ENCODE measurements at places on chromosomes 5 and 9.

GRCh38 chr9:129757045-129757444 lies 4.2 kb upstream of the PTGES start:
- DNase-seq, result no peak

GRCh38 chr5:59923465-59923864 lies 29.9 kb upstream of the PDE4D start:
- DNase-seq, result no peak

GRCh38 chr5:139140591-139141071 lies 57.5 kb downstream of the SIL1 start:
- no peak for DNase-seq

- DNase-seq, result no peak
Measured at GRCh38 chr9:79709743-79710674, 138.2 kb downstream of the TLE4 start.

DNA sequence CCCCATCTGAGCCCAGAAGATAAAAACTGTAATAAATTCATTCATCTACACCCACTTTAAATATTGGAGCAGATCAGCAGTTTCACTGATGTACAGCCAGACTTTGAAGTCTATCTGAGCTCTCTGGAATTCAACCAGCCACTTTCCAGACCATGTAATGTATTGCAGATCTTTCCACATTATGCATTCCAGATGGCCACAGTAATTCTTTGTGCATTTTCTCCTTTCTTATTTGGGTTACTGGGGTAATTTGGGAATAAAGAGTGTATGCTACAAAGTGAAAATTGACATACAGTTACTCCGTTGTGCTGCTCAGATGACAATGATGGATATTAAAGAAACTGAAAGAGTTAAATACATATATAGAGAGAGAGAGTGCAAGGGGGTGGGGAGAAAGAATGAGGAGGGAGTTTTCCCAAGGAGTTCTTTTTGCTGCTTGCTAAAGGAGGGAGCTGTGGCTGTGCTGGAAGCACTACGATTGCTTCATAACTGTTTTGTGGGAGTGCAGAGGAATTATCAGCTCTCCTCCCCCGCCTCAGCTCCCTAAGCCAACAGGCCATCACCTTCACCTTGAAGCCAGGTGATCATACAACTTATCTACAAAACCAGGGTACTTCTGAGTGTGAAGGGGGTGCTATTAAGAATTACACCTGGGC lies 152.8 kb downstream of the GAS1 start:
- no peak for DNase-seq

GRCh38 chr5:24767086-24767485 lies 122.3 kb upstream of the CDH10 start:
- no peak for DNase-seq

GRCh38 chr5:115271295-115272050 lies 8.8 kb upstream of the PGGT1B start:
- no peak for DNase-seq

DNA sequence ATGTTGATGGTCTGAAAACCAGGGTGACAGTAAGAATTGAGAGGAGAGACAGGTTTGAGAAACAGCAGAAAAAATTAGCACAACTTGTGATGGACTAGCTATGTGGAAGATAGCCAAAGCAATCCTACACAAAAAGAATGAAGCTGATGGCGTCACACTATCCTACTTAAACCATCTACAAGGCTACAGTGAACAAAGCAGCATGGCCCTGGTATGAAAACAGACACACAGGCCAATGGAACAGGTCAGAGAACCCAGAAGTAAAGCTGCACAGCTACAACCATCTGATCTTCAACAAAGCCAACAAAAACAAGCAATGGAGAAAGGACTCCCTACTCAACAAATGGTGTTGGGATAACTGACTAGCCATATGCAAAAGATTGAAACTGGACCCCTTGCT lies 7.5 kb upstream of the UBE2R2 start:
- no peak for DNase-seq

GRCh38 chr5:14590949-14591348 lies 9.4 kb downstream of the OTULINL start:
- no peak for DNase-seq

- DNase-seq, result no peak
Measured at GRCh38 chr5:44909004-44909403, 100.3 kb downstream of the MRPS30 start.

DNA sequence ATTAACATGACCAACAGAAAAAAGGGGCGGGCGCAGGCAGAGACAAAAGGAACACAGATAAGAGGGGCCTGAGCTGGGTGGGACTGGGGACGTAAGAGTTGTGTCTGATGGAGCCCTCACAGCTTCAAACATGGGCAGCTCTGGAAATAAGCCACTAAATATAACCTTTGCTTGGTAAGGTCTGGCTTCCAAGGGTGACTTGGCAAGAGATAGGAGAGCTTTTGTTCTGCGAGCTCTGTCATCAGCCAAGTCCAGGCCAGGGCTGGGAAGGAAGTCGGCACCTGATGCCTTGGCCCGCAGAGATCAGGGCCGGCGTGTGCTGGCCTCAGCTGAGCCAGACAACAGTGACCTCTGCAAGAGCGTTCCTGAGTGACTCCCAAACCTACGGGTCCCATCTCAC lies 11.8 kb downstream of the TRUB2 start:
- no peak for DNase-seq

GRCh38 chr5:150015415-150015814 lies 14.9 kb downstream of the HMGXB3 start:
- DNase-seq, result no peak

GRCh38 chr5:135329066-135329912 lies 69.7 kb downstream of the MACROH2A1 start:
- no peak for DNase-seq

GRCh38 chr9:114007991-114008666 lies 70.0 kb downstream of the AMBP start:
- DNase-seq, result no peak

GRCh38 chr5:135655468-135655815 lies 76.7 kb upstream of the CXCL14 start:
- DNase-seq, result no peak

DNA sequence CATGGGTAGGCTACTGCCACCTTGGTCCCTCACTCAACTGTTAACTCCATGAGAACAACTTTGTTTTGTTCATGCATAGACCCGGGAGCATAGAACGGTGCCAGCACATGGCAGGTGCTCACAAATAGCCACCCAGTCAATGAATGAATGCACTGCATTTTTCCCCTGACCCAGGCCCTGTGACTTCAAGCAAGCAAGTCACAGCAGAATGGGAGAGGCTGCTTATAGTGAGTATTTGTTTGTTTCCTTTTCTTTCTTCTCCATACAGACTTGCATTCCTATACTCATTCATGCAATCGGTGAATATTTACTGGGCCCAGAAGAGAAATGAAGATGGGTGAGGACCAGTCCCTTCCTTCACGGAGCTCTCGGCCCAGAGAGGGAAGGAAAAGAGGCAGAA lies 62.0 kb downstream of the SHB start:
- DNase-seq, result no peak

DNA sequence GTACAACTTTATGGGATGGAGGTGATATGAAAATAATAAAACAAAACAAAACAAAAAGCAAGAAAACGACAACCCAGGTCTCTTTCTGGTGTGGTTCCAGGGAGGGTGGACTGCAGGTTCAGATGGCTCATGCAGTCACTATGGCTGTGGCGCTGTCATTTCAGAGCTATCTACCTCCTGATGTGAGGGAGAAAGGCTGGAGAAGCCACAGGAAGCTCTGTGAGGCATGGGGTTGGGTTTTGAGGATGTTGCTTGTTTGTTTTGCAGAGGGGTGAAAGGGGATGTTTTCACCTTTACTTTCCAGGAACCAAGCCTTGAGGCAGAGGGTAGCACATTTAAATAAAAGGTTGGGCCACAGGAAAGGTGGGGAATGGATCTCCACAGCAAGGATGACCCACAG lies 18.7 kb downstream of the NIPAL4 start:
- DNase-seq, result no peak

- no peak for DNase-seq
Measured at GRCh38 chr5:160242145-160242544, 12.8 kb downstream of the FABP6 start.

DNA sequence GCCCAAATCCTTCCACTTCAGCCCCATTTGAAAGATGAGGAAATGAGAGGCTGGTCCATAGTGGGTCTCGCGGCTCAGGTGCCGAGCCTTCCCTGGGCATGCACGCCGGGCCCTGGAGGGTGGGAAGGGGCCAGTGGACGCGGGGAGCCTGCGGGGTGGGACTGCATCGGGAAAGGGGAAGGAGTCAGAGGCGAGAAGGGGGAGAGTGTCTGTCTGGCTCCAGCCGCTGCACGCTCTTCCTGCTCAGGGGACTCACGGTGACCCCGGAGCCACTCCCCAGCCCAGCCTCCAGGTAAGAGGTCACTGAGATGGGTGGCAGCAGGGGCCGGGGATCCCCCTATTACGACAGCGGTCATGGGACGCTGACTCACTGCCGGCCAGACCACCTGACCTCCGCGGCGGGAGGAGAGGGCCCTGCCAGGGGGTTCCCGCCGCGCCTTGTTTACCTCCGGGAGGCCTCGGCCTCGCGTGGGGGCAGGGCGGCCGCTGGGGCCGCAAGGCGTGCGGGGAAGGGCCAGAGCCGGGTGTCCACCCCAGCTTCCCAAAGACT lies 1.9 kb upstream of the SQSTM1 start:
- DNase-seq, result peak; percentile 98

DNA sequence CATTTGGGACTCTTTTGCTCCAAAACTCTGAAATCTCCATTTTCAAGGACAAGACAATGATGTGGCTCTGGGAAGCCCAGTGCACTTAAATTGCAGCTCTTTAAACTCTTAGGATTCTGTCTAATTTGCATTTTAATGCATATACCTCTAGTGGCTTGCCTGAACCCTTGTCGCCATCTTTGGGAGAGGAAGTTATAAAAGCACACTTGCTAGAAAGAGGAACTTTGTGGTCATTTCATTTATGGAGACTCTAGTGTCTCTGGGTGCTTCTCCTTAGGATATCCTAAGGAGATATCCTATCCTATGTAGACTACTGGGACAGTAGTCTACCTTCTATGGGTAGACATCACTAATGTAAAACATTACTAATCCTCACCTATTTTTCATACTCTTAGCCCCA lies 77.3 kb upstream of the SLC1A3 start:
- no peak for DNase-seq

GRCh38 chr9:127779136-127779981 lies 893 bp upstream of the SH2D3C start:
- DNase-seq, result no peak

GRCh38 chr9:121055642-121056143 lies 5.6 kb upstream of the C5 start:
- no peak for DNase-seq

GRCh38 chr9:94869415-94869843 lies 142.9 kb downstream of the AOPEP start:
- peak; percentile 30 for DNase-seq

- DNase-seq, result no peak
Measured at GRCh38 chr5:13251623-13252376, 692.7 kb downstream of the DNAH5 start.

- DNase-seq, result no peak
Measured at GRCh38 chr9:93898502-93899426, 56.4 kb downstream of the BARX1 start.

DNA sequence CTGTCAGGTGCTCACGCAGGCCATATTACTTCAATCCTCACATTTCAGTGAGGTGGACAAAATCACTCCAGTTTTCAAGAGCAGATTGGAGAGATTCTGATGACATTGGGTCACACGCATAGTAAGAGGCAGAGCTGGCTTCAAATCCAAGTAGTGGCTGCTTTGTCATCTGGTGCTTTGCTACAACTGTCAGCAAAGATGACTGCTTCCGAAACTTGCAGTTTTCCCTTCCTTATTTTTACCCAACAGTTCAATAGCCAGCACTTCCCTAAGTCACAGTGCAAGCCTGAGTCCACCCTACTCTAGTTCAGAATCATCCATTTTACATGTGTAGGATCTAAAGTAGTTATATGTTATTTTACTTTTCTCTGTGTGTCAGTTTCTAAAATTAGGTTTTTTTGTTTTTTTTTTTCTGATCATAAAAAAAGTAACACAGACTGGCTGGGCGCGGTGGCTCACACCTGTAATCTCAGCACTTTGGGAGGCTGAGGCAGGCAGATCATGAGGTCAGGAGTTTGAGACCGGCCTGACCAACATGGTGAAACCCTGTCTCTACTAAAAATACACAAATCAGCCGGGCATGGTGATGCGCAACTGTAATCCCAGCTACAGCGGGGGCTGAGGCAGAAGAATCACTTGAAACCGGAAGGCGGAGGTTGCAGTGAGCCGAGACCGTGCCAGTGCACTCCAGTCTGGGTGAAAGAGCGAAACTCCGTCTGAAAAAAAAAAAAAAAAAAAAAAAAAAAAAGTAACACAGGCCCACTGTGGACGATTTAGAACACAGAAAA lies 49.6 kb downstream of the ANKDD1B start:
- no peak for DNase-seq

GRCh38 chr9:136110082-136111061 lies 8.3 kb downstream of the TMEM250 start:
- DNase-seq, result no peak

- no peak for DNase-seq
Measured at GRCh38 chr5:10046676-10047075, 203.0 kb downstream of the ATPSCKMT start.

DNA sequence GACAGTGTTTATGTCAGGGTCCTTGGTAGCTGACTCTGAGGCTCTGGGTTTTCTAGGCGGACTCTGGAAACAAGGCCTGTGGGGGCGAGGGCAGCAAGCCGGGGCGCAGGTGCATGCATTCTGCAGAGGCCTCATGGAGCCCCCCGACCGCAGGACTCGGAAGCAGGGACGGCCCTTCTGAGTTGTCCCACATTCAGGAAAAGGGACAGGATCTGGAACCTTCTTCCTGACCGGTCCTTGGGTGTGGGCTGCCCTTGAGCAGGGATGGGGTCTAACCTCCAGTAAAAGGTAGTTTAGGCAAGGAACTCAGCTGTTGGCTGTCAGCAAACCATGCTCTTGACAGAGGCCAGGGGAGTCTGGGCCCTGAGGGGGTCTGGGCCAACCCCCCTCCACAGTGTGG lies 7.4 kb upstream of the COL5A1 start:
- DNase-seq, result no peak

- DNase-seq, result no peak
Measured at GRCh38 chr5:36658038-36658756, 51.8 kb downstream of the SLC1A3 start.

GRCh38 chr5:28110781-28111180 lies 1072.4 kb upstream of the CDH9 start:
- no peak for DNase-seq

DNA sequence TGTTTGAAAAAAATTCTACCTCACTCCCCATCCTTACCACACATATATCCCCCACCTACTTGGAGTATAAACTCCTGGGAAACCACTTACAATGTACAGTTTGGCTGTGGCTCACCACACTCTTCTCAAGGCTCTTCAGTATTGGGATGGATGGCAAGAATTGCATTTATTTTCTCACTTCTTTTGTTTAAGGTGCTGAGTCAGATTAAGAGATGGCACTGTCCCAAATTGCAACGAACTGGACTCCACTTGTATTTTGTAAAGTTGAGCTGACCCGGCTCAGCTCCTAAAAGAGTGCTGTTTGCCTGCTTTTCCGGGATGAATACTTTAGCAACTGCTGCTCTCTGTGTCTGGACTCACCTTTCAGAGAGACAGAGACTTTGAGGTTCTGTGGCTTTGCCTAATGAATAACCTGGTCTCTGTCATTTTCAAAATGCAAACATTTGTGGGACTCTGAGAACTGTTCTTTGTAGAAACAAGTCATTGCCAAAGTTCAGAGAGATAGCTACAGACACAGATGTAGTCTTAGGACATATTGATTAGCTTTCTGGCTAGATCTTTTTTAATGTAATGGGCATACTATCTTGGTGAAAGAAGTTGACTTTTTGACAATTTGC lies 42.2 kb downstream of the PPP2R2B start:
- no peak for DNase-seq
